NCI-H1105 (cell line): ENCODE measurements at places on chromosomes 12 and 14.

DNA sequence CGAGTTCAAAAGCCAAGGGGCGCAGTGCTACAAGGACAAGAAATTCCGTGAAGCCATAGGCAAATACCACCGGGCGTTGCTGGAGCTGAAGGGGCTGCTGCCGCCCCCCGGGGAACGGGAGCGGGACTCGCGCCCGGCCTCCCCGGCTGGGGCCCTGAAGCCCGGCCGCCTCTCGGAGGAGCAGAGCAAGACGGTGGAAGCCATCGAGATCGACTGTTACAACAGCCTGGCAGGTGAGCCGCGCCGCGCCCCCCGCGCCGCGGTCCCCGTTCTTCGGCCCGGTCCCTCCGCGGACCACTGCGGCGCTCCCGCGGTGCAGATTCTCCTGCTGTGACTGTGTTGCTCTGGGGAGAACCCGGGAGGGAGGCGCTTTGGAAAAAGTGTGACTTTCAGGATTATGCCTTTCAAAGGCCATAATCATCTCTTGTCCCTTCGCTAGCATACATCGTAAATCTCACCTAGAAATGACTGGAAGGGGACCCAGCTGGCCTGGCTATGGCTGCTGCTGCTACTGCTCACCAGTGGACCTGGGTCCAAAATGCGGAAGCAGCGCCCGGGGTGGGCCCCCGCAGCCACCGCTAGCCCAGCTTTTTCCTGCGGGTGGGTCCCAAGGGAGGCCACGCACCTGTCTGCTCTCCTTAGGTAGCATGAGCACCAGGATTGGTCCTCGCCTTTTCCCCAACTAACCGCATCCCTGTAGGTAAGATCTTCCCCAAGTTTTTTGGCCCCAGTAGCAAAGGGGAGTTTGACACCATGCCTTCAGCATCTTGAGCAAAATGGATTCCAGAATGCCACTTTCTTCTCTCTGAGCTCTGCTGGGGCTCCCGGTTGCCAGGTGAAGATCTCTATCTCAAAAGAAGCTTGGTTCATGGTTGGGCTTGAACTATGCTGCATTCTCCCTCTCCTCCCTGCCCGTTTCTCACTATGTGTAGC, 853 bp downstream of the TTC9 start:
- peak; percentile 18 for DNase-seq

- no peak for DNase-seq
These were observed 108.0 kb downstream of the LIN7A start for GRCh38 chr12:80829767-80830166.

- no peak for DNase-seq
These were observed 58.4 kb downstream of the SOX5 start for GRCh38 chr12:23891115-23891514.

- no peak for DNase-seq
These were observed 71.5 kb downstream of the EP400 start for GRCh38 chr12:132021031-132021871.

GRCh38 chr12:19675361-19675760, 236.1 kb downstream of the AEBP2 start:
- no peak for DNase-seq

GRCh38 chr12:122884091-122884826, 11.7 kb downstream of the VPS37B start:
- no peak for DNase-seq

DNA sequence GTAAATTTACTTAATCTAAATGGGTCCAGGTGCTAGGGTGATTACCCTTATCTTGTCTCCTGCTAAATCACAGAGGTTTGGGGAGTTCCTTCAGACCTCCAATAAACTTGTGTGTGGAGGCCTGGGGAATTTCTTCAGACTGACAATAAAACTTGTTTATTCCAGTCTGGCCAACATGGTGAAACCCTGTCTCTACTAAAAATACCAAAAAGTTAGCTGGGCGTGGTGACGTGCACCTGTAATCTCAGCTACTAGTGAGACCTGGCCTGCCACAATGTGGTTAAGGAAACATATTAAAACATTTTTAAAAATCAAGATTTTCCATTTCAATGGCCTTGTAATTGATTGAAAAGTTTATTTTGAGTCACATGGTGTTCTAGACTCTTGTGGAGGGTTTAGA, 126.9 kb upstream of the FGD4 start:
- DNase-seq, result no peak

GRCh38 chr12:28938056-28938455, 211.0 kb upstream of the FAR2 start:
- peak; percentile 30 for DNase-seq

GRCh38 chr12:104852102-104852501, 106.0 kb downstream of the SLC41A2 start:
- DNase-seq, result no peak

GRCh38 chr12:3658327-3659163, 94.4 kb downstream of the CRACR2A start:
- peak; percentile 2 for DNase-seq

DNA sequence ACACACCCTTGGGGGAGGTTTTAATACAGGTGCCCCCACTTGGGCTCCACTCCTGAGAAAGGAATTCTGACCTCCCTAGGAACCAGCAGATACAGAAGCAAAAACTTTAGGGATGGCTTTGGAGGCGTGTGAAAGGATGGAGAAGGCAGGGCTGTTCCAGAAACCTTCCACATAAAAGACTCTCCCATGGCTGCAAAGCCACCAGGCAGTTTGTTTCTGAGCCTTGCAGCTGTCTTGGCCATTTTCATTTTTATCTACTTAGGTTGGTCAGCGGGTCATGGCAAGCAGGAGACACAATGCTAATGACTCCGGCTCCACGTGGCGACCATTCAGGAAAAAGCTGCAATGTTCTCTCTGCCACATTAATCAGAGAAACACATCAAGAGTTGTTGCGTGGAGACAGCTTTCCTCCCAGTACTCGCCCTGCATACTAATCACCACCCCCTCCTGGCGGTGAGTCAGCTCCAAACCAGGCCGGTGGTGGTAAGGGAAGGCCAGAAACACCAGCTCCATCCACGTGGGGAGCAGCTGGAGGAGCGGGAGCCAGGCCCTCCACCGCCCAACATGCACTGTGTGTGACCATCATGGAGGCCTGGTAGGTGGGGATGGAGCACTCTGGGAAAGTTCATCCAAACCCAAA, 30.9 kb upstream of the IRF2BPL start:
- no peak for DNase-seq

DNA sequence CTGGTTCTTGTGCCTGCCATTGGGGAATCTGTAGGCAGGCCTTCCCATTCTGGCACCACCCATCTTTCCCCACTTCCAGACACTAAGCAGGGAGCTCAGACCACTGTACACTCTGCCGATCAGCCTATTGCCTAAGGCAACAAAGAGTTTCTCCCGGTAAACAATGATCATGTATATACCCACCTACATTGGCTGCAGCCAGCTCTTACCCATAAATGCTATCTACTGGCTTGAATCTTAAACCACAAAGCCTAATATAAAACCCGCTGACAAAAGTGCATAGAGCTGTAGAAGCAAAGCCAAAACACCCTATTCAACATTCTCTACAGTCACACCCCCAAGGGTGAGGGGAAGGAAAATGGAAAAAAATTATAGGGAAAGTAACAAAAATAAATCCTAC, 20.8 kb upstream of the GLIPR1 start:
- no peak for DNase-seq

DNA sequence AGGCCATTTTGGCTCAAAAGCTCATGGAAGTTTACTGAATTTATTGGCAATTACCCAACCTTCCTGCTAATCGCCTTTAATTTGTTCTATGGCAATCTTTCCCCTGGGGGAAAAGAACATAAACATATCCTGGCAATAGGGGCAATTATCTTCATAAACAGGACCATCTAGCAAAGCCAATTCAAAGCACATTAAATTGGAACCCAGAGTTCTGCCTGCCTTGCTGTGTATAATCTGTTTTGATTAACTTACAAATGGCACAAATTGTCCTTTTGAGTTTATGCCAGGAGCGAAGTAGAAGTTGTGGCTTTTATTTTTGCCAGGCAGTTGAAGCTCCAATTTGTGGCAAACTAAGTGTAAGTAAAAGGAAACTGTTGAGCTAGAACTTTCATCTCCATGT, 68.6 kb downstream of the C12orf50 start:
- DNase-seq, result peak; percentile 98

DNA sequence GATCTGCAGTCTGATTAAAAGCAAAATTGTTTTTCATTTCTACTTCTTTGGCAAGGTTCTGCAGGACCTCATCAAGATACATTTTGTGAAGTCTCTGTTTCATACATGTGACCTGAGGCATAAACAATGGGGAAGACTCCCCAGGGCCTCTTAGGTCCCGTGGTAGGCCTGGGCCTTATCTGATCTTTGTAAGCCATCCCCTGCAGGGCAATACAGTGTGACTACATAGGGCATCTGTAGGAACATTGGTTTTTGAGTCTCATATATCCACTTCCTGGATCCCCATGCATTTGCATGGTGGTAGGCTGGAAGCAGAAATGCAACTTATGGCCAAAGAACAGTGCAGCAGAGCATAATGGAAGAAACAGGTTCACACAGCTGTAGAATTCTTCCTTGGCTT, 6.0 kb downstream of the FAR2 start:
- no peak for DNase-seq

DNA sequence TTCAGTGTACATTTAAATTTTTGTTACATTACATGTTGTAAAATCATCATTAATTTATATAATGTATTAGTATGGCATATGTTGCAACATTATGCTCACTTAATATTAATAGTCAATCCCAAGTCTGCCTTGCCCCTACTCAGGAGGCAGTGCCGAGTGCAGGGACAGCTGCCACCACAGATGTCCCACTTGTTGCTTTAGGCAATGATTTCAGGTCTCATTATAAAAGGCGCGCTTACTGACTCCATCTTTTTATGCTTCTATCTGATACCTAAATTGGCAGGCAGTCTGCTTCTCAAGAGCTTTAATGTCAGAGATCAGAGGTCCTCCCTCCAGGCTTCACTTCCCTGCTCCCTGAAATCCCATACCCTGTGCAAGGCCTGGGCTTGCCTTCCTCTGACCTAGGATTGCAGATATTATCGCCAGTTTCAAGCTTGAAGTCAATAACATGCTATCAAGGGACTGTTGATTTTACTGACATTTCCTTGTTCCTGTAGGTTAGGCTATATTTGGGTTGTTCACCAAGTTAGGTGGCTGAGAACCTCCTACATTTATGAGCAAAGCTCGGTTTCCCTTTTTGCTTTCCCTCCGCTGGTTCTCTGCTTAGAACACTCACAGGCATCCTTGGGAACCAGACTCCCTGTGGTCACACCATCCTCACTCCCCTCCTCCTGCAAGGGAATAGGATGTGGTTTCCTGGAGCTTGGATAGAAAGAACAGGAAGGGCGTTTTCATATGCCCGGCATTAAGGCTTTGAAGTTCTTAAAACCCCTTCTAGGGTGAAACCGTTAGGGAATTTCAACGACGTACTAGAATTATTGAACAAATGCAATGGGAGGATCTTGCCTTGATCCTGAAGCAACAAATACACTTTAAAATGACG, 208.4 kb upstream of the FKBP4 start:
- DNase-seq, result peak; percentile 74

DNA sequence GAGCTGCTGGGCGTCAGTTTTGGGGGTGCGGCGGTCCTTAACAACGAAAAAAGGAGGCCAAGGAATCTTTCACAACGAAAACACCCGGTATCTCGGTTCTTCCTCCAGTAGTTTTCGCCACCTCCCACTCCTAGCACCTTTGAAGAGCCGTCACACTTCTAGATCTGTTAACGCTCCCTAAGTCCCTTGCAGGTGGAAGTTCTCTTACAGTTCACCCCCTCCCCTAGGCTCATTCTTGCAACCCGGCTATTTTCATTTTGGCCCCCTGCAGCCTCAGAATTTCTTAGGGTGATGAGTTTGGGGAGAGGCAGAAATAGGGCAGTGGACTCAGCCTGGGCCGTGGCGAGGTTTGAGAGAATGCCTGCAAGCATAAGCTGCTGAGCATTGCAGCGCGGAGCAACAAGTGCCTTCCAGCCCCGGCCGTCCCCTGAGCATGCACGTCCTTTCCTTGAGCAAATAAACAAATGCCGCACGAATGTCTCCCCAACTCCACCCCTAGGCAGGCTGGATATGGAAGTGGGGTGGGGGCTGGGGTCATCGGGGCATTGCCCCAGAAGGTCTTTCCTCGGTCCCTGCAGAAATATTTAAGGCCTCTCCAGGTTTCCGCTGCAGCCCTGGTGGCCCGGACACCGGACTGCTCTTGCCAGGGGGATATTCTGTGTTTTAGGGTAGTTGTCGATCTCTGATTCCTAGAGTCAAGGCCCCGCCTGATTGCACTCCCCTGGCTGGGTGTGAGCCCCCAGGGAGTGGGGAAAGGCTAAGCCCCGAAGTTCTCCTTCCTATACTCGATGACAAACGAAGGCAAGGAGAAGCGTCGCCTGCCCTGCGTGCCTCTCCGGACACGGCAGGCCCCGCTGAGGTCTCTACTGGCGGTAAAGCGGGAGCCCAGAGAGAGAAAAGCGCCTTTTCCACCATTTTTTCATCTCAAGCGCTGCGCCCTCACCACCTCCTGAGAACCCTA, 1.6 kb downstream of the RFX4 start:
- no peak for DNase-seq

GRCh38 chr12:65300679-65301349, 22.3 kb downstream of the MSRB3 start:
- no peak for DNase-seq

DNA sequence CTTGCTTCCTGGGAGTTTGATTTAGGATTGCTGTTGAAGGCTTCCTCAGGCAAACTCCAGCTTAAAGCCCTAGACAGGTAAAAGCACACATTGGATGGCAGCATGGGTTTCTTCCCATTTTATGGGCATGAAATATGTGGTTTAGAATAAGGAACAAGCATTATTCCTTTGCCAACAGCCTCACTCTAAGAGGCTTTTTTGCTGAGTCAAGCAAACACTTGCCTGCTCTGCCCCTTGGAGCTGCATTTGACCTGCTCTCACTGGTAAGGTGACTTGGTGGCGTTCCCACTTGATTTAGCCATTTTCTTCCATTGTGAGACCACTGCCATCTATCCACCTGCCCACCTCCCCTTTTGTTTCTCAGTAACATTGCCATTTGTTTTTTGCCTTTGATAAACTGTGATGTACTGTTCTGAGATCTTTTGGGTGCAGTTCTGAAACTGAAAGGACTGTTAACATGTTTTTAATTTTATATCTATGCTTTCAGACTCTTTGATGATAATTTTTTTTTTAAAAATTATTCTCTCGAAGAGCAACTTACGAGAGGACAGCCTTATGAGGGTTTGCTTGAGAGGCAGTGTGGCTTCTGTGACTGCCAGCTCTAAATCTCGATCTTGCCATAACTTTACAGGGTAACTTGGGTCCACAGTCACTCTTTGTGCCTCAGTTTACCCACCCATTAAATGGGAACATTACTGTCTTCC, 92.6 kb downstream of the GALNT8 start:
- no peak for DNase-seq

- DNase-seq, result peak; percentile 31
These were observed 14.3 kb upstream of the PTGER2 start for GRCh38 chr14:52299692-52300278.

DNA sequence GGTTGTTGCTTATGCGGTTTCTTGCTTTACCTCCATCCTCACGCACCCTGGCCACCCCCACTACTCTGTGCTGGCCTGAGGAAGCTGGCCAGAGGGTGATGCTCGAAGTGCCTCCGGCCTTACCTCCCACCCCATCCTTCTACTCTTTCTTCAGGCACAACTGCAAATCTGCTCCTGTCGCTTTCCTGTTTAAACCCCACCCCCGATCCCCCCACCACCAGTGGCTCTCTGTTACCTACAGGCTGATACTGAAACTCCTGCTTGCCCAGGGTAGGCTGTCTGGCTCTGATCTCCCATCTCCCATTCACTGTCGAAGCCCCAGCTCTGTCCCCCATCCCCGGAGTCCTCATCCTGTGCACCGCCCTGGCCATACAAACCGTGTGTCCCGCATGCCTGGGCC, 111.5 kb downstream of the PRMT8 start:
- DNase-seq, result no peak

GRCh38 chr12:114686773-114687500, 3.0 kb upstream of the TBX3 start:
- DNase-seq, result no peak
